Urothelium cell line (cell line): ENCODE measurements at places on chromosomes 2 and 18.
A peak's percentile ranks its signal among the peaks of the same experiment; 100 is the strongest.

GRCh38 chr2:227653419-227653818 is 13.2 kb upstream of the SCYGR5 start:
- DNase-seq = no peak

GRCh38 chr18:76489081-76489480 is 6.0 kb downstream of the ZNF516 start:
- DNase-seq = no peak

DNA sequence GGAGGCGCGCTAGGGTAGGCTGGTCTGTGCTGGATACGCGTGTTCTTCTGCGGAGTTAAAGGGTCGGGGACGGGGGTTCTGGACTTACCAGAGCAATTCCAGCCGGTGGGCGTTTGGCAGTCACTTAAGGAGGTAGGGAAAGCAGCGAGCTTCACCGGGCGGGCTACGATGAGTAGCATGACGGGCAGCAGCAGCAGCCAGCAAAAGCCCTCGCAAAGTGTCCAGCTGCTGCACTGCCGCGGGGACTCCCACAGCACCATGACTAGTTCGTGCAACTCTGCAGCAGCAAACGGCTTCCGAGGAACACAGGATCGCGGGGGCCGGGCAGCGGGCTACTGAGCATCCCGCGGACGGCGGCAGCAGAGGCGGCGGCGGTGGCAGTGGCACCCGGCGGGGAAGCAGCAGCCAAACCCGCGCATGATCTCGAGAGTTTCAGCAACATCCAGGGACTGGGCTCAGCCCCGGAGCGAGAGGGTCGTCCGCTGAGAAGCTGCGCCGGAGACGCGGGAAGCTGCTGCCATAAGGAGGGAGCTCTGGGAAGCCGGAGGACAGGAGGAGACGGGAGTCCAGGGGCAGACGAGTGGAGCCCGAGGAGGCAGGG is 368 bp downstream of the TMEFF2 start:
- no peak for DNase-seq

GRCh38 chr2:85523903-85524335 is 15.0 kb upstream of the MAT2A start:
- DNase-seq = no peak

DNA sequence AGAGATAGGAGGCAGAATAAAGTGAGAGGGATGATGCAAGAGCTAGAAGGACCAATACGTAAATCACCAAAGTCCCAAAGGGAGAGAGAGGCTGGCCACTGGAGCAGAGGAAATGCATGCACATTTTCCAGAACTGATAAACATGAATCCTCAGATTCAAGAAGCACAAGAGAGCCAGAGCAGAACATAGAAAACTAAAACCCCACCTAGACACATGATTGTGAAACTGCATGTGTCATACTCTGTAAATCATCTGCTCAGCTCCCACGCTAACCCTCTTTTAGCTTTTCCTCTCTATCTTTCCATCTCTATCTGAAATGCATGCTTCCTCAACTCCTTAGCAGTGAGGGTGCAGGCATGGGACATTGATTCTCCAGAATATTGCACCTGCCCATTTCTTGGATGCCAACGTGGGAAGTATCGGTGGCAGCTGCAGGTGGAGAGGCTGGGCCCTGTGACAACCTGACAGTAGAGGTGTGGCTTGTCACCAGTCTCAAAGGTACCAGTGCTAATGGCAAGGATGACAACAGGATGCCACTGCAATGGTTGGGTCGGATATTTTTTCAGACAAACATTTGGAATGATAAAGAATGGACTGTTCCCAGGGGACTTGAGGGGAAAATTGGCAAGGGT is 89.3 kb upstream of the OTOS start:
- no peak for DNase-seq

GRCh38 chr2:219041252-219041651 is at the start of gene CFAP65:
Gene CFAP65 (minus strand): TSS chr2:219041516. CDS start chr2:219039048, 2,468 bp downstream.
- DNase-seq = peak; percentile 83

DNA sequence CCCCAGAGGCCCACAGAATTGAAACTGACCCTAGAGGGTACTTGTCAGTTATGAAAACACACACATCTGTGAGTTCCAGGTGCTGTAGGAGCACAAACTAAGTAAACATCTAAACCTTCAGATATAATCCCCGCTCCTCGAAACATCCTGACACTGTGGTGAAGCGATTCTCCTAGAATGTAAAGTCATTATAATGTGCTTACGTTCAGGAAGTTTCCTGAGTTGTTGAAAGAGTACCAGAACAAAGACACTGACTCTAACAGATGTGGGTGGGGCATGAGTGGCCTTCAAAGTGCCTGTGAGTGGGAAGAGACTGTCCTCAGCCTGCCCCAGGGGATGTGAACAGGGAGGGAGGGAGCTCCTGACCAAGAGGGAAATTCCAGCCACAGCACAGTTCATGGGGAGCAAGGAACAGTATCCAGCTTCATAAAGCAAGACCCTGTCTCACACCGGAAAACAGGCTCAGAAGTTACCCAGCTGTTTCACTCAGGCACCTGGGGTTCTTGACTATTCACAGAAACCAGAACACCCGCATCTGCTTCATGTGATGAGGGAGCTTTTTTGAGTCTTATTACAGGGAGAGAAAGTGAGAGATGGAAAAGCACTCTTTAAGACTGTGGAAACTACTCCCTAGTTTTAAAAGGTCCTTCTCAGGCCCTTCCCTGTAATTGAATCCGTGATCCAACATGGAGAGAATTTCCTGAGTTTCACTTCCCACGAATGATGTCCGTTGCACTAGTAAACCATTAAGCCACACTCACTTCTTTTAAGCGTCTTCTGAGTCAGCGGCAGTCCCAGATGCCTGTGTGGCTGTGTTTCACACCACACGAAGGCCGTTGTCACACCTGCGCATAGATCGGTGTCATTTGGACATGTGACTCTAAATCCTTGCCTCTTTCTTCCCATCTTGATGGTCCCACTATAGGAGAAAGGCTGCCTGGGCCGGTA is 88.6 kb upstream of the EML6 start:
- no peak for DNase-seq

- DNase-seq = no peak
Observed at GRCh38 chr2:31992025-31992579, 18.7 kb downstream of the MEMO1 start.

DNA sequence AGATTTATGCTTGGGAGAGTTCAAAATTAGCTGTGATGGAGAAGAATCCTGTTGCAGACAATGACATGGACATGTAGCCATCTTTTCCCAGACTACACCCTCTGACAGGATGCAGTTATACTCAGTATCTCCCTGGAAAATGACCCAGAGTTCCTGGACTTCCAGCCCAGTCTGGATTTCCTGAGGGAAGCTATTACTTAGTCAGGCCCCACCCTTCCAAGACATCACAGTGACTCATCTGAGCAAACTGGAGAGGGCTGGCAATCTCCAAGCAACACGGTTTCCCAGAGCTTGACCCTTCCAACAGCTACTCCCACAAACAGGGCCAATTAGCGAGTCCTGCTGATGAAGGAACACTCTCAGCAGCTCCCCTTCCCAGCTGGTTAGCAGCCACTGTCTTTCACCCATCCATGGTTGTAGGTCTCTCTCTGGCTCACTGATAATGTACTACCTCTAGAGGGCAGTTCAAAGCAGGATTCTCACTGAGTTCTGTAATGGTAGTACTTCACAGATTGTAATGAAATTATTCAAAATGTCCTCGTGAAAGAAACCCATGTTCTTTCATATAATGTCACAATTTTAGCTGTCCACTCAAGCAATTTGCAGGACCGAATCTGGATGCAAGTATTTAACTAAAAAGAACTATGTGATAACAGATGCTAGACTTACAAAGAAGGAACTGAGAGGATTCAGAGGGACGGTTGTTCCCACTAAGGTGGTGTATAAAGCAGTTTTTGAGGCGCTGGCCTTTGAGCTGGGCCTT is 110.2 kb downstream of the MDH1 start:
- DNase-seq = peak; percentile 72

- DNase-seq = no peak
Observed at GRCh38 chr18:63112706-63113105, 206.9 kb downstream of the BCL2 start.

GRCh38 chr2:40723194-40723593 is 271.3 kb upstream of the SLC8A1 start:
- no peak for DNase-seq

DNA sequence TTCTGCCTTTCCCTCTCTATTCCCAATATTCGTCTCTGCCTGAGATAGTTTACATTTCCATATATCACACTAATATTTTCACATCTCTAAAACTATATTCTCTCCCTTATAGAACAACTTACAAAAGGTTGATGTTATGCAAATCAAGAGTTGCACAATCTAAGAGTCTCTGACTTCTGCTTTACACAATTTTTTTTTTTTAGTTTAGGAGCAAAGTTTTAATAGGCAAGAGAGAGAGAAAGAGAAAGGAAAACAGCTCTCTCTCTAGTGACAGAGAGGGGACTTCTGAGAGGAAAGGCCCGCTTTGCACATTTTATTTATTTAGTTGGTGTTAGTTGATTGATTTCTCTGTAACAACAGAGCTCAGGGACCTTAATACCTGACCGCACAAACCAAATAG is 380.2 kb downstream of the TXNL1 start:
- DNase-seq = no peak

DNA sequence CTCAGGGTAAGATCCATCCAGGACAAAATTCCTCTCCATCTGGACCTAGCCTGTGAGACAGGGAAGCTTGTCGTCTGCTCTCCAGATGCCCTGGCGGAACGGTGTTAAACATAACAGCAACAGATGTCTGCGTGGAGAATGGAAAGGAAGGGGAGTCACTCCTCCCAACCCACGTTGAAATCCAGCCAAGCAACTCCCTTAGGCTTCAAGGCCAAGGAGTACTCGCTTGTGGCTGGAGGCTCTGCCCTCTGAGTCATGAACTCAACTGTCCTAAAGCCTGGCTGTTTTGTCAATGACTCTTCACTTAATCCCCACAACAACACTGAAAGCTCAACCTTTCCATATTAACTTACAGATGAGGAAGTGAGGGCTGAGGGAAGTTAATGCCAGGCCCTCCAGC is 42.2 kb downstream of the TPO start:
- no peak for DNase-seq

DNA sequence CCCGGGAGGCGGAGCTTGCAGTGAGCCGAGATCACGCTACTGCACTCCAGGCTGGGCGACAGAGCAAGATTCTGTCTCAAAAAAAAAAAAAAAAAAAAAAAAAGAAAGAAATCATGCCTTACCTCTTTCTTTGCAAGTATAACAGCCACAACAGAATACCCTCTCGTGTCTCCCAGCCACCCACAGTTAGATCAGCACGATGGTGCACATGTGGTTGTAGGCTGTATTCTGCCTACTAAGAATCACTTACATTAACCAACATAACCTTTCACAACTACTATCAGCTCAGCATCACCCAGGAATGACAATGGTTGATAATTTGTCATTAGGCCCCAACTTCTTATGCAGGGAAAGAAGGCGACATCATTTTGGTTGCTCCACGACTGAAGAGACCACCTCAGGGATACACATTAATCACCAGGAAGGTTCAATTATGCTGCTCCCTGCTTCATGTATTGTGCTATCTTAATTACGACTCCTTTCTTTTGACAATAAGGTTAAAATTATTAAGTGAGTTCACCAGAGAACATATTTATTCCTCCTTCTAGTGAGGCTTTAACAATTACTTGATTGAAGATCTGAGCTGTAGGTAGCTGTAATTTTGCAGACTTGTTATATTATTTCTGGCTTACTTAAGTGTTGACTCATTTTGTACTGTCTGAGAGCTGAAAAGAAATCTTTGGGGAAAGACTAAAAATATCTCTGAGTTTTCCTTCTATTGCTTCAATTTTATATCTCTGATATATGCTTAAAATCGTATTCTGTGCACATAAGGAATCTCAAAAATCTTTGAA is 120.1 kb downstream of the LRP1B start:
- DNase-seq = no peak

GRCh38 chr2:95058989-95059641 is 33.6 kb downstream of the MAL start:
- no peak for DNase-seq

DNA sequence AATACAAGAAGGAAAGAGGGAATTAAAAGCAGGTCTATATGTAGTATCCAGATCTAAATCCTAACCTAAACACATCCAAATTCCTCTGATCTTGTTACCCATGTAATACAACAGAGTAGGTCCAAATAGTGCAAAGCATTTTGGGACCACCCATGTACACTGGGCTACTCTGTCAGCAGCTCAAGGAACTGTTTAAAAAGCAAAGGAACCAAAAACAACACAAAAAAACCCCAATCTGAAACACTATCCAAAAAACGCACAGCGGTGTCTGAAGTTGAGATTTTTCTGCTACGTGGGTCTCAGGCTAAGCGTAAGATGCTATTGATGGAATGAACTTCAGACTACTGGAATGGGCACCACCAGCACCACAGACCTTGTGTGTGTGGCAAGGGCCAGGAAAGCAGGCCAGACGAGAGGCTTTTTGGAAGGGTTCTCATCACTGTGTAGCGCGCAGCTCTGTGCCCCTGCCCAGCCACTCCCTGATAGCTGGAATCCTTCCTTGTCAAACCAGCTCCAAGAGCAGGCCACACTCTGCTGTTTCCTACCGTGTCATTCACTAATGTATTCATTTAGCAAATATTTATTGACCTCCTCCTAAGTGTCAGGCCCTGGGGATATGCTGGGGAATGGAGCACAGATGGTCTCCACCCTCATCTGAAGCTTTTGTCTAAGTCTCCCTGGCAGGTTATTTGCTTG is 101.4 kb downstream of the COLEC12 start:
- no peak for DNase-seq

DNA sequence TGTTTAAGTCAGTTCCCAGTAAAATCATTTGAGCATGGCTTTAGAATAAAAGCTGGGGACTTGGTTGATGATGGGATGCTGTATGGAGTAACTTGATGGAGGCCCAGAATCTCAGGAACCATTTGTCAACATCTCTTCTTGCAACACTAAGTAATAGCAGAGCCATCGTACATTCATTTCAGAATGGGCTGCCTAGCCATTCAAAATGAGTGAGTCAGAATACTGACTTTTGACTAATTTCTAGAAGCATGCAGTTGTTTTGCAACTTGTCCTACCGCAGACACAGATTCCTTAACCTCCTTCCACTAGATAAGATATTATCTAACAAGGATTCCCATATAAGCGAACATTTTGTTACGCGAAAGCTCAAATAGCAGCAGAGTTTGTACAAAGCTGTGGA is 229.5 kb downstream of the CNTNAP5 start:
- DNase-seq = no peak

DNA sequence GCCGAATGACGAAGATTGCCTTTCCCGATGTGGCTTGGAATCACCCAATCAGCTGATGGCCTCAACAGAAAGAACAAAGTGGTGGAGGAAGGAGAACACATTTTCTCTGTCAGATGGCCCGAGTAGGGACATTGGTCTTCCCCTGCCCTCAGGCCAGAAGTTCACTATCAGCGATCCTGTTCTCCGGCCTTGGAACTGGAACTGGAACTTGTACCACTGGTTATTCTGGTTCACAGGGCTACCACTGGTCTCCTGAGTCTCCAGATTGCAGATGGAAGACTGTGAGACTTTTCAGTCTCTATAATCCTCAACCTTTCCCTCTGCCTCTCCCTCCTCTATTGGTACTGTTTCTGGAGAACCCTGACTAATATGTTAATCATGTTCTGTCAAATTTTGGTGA is 180.4 kb downstream of the ANKRD30B start:
- no peak for DNase-seq

DNA sequence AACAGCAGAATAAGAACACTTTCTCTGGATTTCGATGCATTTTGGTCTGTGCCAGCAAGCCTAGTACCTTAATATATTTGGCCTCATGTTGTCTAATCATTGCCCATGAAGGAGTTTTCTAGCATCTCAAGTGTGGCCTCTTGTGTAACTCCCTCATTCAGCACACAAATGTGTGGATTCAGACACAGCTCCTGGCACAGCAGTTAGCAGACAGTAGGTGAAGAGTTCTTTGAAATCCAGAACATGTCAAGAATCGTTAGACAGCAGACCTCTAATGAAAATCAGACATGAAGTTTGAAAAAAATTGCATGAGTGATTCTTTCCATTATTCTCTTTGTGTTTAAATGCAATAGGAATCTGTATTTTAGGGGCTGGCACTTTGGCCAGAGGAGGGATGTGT is 177.0 kb downstream of the FMNL2 start:
- no peak for DNase-seq
